Activated CD8-positive, alpha-beta T cell treated with anti-CD3 and anti-CD28 coated beads for 36 hours (primary cell): ENCODE measurements at places on chromosomes 2 and 18. TPM values are rescaled to one million over a fixed set of nuclear protein-coding genes. Genes with fewer than 3 reads are reported as not detected.

GRCh38 chr2:199488772-199489400 is 31.1 kb upstream of the SATB2 start:
- H3K4me1 ChIP-seq, result no peaks in the 10 kb centered on the region
- DNase-seq, result peak; percentile 62
- peaks cover 24% of the 10 kb centered on the region for H3K27me3 ChIP-seq
- H3K4me3 ChIP-seq, result no peak overlapping the region

DNA sequence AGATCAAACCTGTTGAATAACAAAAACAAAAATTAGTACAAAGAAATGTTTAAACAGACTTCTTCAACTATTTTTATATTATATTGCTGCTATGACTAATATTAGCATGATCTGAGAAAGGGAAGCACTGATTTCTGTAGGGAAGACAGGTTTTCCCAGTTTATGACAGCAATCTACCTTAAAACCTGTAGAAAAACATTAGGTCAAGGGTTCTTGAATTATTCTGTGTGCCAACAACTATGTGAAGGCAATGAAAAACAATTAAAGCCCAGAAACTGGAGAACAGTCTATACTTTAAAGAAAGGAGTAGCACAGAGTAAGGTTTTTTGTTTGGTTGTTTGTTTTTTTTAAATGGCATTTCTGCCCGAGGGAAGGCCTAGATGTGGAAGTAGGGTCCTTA is 23.3 kb downstream of the PUM2 start:
- H3K27ac ChIP-seq, result peak overlapping the region; percentile 71
- peaks cover 81% of the 10 kb centered on the region for H3K4me1 ChIP-seq
- no peak overlapping the region for H3K4me3 ChIP-seq
- DNase-seq, result no peak
- H3K27me3 ChIP-seq, result no peaks in the 10 kb centered on the region

- no peaks in the 10 kb centered on the region for H3K27me3 ChIP-seq
- H3K4me3 ChIP-seq, result no peak overlapping the region
- no peaks in the 10 kb centered on the region for H3K4me1 ChIP-seq
- no peaks in the 10 kb centered on the region for H3K36me3 ChIP-seq
- no peak overlapping the region for H3K27ac ChIP-seq
Observed at GRCh38 chr18:53566626-53567025, 657.8 kb downstream of the MBD2 start.

DNA sequence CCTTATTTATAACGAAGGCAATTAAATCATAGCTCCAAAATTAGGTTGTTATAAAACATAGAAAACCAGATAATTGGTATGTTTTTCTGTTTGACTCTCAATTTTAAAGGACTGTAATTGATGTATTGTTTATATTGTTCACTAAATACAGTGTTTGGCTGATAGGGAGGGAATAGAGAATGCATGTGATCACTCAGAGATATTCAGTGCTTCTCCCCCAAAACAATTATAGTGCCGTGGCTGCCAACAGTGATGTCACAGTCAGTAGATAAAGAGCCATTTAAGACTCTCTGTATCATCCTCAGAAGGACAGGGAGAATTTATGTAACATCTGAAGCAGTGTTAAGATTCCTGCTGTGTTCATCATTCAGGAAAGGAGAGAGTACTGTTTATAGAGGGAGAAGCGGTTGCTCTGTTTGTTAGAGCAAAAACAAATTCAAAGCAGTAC is 69.6 kb downstream of the PHLPP1 start:
- no peaks in the 10 kb centered on the region for H3K27me3 ChIP-seq
- H3K4me1 ChIP-seq, result peaks cover 58% of the 10 kb centered on the region
- H3K27ac ChIP-seq, result peak overlapping the region; percentile 85

- H3K4me1 ChIP-seq, result peaks cover 31% of the 10 kb centered on the region
- H3K27me3 ChIP-seq, result peaks cover 13% of the 10 kb centered on the region
- peak overlapping the region; percentile 25 for H3K27ac ChIP-seq
Observed at GRCh38 chr2:109125593-109126500, 3.2 kb upstream of the SH3RF3 start.

DNA sequence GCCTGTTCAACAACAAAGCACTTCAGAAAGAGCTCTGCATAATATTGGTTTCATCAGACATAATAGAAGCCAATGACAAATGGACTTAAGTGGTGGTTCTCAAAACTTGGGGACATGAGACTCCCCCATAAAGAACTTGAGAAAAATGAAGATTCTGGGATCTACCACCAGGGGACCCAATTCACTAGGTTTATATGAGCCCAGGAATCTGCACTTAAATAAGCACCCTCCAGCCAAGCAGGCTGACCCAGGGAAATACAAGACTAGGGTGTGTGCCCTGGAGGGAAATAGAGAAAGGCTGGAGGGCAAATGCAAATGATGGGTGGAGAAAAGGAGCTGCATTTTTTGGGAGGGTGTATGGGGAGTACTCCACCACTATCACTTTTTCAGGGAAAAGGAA is 52.5 kb downstream of the SATB2 start:
- H3K27me3 ChIP-seq, result peaks cover 4% of the 10 kb centered on the region
- H3K4me1 ChIP-seq, result no peaks in the 10 kb centered on the region
- DNase-seq, result no peak
- H3K4me3 ChIP-seq, result no peak overlapping the region
- H3K27ac ChIP-seq, result no peak overlapping the region

- peaks cover 8% of the 10 kb centered on the region for H3K4me1 ChIP-seq
- H3K4me3 ChIP-seq, result no peak overlapping the region
- H3K36me3 ChIP-seq, result no peaks in the 10 kb centered on the region
Observed at GRCh38 chr2:26590980-26591618, 50.1 kb downstream of the CIB4 start.

- H3K4me3 ChIP-seq, result no peak overlapping the region
- H3K27me3 ChIP-seq, result no peaks in the 10 kb centered on the region
- H3K4me1 ChIP-seq, result peaks cover 8% of the 10 kb centered on the region
- DNase-seq, result no peak
- H3K27ac ChIP-seq, result no peak overlapping the region
Observed at GRCh38 chr2:72794572-72794971, 31.3 kb downstream of the EXOC6B start.

- no peak overlapping the region for H3K4me3 ChIP-seq
- H3K27me3 ChIP-seq, result peaks cover 1% of the 10 kb centered on the region
- H3K4me1 ChIP-seq, result peaks cover 7% of the 10 kb centered on the region
- DNase-seq, result no peak
- no peak overlapping the region for H3K27ac ChIP-seq
Observed at GRCh38 chr18:58222432-58223125, 178.6 kb downstream of the NEDD4L start.

DNA sequence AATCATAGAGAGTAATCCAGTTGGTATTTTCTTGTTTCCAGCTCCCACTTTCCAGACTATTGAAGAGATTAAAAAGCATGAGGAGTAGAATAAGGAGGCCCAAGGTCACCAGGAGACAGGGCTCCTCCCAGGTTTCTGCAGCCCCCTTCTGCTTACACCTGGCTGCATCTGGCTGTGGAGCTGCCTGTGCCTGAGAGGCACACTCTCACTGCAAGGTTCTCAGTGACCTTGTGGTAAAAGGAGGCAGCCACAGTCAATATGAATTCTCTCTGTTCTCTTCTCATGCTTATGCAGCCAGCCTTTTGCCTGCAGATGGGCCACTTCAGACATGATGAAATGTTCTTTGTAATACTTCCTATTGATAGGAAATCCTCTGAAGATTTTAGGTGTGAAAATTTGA is 233.7 kb downstream of the MYO3B start:
- DNase-seq, result no peak
- H3K4me1 ChIP-seq, result peaks cover 4% of the 10 kb centered on the region
- no peak overlapping the region for H3K4me3 ChIP-seq
- H3K27me3 ChIP-seq, result peaks cover 13% of the 10 kb centered on the region
- no peak overlapping the region for H3K27ac ChIP-seq

- H3K36me3 ChIP-seq, result no peaks in the 10 kb centered on the region
Observed at GRCh38 chr2:65922794-65923193, 490.4 kb upstream of the SPRED2 start.

DNA sequence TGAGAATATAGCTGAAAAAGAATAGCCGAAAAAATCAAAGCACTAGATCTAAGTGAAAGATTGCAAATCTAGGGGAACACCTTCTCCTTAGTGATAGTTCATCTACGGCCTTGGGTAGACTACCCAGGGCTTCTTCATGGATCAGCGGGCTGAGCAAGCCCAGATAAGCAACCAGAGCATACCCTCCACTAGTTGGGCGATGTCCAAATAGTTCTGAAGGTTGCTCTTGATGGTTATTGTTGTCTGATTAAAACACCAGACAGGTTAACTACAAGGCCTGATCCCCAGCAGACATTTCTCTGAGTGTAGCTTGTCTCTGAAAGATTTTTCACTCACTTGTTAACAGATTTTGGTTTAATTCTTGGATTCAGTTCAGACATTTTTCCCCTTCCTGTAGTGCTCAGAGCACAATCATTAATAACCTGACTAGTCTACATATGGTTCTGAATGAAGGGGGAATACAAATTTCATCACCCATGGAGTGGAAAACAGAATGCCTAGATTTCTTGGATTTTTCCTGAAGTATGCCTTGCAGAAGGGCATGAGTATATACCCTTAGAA is 99.6 kb downstream of the BABAM2 start:
- H3K36me3 ChIP-seq, result peaks cover 45% of the 10 kb centered on the region
- H3K27me3 ChIP-seq, result no peaks in the 10 kb centered on the region
- no peak for DNase-seq
- H3K27ac ChIP-seq, result no peak overlapping the region
- H3K4me1 ChIP-seq, result peaks cover 44% of the 10 kb centered on the region

DNA sequence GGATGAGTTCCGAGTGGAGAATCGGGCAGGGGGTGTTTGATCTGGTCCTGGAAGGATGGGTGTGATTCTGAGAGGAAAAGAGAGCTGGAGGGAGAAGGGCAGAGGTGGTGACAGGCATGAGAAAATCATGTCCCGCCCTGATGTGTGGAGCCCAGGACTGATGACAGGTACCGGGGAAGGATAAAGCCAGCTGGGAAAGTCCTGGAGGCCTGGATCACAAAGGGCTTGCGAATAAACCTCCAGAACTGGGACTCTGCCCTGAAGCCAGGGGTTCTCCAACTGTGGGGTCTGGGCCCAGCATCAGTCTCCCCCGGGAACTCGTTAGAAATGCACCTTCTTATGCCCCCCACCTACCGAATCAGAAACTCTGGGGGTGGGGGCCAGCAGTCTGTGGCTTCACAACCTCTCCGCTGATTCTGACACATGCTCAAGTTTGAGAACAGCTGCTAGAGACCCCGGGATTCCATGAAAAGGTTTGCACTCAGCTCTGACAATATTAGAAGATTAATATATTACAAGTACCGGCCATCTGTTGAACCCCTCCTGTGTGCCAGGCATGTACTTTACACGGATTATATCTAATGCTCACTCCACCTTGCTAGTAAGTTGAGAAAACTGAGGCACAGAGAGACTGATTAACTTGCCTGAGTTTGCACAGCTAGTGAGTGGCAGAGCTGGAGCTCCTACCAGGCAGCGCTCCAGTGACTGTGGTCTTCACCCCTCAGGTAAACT is 8.0 kb downstream of the TNFRSF11A start:
- DNase-seq, result no peak
- peaks cover 24% of the 10 kb centered on the region for H3K4me1 ChIP-seq
- H3K27me3 ChIP-seq, result peaks cover 46% of the 10 kb centered on the region
- no peak overlapping the region for H3K27ac ChIP-seq
- no peak overlapping the region for H3K4me3 ChIP-seq

DNA sequence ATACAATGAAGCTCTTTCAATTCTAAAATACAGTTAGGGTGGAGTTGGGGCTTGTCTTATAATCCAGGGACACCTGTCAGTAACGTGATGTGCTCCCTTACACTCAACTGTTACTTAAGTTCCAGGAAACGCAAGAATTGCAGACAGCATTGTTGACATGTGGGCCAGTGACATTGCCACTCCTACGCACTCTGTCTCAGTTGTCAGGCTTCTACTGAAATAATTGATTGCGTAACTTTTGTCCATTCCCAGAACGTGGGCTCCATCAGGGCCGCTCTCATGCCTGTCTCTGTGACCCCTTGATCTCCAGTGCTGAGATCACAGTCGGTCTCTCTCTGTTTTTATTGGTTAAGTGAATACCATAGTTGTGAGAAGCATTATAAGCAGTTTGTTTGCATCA is 487.8 kb downstream of the GALR1 start:
- DNase-seq, result no peak
- H3K4me1 ChIP-seq, result no peaks in the 10 kb centered on the region
- no peak overlapping the region for H3K27ac ChIP-seq
- no peak overlapping the region for H3K4me3 ChIP-seq
- no peaks in the 10 kb centered on the region for H3K36me3 ChIP-seq

- H3K4me3 ChIP-seq, result no peak overlapping the region
- no peaks in the 10 kb centered on the region for H3K4me1 ChIP-seq
- DNase-seq, result no peak
Observed at GRCh38 chr18:77178559-77178958, 46.0 kb upstream of the MBP start.

DNA sequence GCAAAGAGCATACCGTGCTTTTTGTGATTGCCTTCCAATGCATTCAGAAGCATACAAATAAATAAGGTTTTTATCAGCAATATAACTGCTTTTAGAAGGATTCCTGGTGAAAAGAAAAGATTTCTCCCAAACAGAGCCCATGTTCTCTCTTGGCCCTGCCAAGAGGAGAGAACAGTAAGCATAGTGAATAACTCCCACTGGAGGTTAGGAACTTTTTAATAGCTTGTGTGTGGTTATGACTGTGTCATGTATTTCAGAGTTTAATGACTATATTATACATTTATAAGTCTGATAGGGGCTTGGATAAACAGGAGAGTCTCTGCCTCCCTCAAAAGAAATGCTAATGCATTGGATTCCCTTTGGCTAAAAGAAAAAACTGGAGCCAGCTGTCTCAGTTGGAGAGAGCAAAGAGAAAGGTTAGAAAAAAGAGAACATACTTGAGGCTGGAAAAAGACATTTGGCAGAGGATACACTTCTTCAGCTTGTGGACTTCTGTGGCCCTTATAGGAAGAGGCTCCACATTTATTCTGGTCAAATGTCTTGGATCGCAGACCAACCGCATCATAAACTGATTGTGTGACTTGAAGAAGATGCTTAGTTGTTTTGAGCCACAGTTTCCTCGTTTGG is 63.0 kb upstream of the SPRED2 start:
- H3K4me3 ChIP-seq, result no peak overlapping the region
- DNase-seq, result no peak
- H3K36me3 ChIP-seq, result no peaks in the 10 kb centered on the region
- H3K27ac ChIP-seq, result no peak overlapping the region
- H3K4me1 ChIP-seq, result no peaks in the 10 kb centered on the region

DNA sequence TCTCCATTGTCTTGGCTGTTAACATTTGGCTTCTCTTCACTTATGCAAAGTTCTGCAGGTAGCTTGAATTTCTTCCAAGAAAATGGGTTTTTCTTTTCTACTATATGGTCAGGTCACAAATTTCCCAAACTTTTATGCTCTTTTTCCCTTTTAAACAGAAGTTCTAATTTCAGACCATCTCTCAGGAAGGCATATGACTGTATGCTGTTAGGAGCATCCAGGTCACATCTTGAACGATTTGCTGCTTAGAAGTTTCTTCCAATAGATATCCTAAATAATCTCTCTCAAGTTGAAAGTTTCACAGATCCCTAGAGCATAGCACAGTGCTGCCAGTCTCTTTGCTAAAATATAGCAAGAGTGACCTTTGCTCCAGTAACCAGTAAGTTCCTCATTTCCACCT is 932.5 kb downstream of the DPP10 start:
- H3K27ac ChIP-seq, result no peak overlapping the region
- no peaks in the 10 kb centered on the region for H3K4me1 ChIP-seq

Gene CRYBA2
- not detected for total RNA-seq

Gene DTNA
- 0.41 TPM for total RNA-seq

Gene ZAP70
- 218 TPM for total RNA-seq

Gene RGPD5
- 31.1 TPM for total RNA-seq

Gene SULT1C4
- total RNA-seq, result not detected

Gene CHRNG
- not detected for total RNA-seq

Gene MPV17
- total RNA-seq, result 85.1 TPM

Gene TMEM182
- 5.3 TPM for total RNA-seq

Gene PECR
- total RNA-seq, result 22.5 TPM

Gene SH3RF3
- 1.9 TPM for total RNA-seq

Gene FAM168B
- total RNA-seq, result 62.8 TPM
